ENCODE measurements at places on chromosomes 2 and 18.
A peak's percentile ranks its signal among the peaks of the same experiment; 100 is the strongest.

DNA sequence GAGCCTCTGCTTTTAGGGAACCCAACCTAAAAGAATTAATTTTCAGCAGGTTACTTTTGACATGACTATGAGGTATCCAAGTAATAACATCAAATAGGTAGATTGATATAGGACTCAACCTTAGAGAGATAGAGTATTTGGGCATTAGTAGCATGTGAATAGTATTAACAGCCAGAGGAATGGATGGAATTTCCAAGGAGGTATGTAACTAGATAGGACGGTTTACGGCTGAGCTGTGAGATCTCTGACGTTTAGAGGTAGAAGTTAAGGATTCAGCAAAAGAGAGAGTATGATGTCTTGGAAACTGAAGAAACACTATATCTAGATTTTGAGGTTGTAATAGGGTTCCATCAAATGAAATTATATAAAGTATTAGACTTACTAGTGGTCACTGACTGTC, 70.3 kb downstream of the HNMT start:
- peak; percentile 8 for DNase-seq

GRCh38 chr18:59056706-59057492, 82.8 kb upstream of the SEC11C start:
- peak; percentile 57 for DNase-seq

DNA sequence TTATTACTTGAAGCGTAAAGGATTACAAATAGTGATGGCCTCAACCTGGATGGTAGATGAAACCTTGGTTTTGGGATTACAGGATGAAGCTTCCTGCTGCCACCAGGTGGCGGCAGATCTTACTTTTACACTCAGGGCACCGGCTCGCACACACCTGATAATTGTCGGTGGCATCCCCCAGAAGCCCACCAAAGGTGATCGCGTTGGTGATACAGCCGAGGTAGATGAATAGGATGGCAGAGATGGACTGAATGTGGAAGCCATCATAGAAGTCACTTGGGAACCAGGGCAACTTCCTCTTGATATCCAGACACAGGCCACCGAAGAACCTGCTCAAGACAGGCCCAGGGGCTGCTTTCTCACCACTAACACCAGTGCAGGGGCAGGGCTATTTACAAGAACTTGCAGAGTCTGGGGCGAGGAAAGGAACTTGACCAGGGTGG, 51.8 kb downstream of the MTHFD2 start:
- DNase-seq: peak; percentile 89

- DNase-seq: no peak
These were observed 531.5 kb downstream of the TNS1 start for GRCh38 chr2:217471319-217471718.

DNA sequence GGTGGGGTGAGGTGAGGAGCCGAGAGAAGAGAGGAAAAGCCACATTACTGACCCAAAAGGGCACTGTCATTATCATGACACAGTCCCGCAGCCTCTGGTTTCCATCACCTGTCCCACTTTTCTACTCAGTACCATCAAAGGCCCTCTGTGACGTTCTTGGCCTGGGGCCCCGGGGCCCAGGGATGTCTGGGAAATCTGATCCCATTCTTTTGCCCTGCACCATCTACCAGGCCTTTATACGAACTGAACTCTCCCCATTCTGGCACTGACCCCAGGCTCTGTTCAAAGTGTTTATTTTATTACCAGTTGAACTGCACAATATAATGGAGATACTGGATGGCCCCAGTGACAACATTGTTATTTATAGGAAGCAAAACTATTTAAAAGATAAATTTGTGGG, 89.1 kb downstream of the COL6A3 start:
- no peak for DNase-seq

DNA sequence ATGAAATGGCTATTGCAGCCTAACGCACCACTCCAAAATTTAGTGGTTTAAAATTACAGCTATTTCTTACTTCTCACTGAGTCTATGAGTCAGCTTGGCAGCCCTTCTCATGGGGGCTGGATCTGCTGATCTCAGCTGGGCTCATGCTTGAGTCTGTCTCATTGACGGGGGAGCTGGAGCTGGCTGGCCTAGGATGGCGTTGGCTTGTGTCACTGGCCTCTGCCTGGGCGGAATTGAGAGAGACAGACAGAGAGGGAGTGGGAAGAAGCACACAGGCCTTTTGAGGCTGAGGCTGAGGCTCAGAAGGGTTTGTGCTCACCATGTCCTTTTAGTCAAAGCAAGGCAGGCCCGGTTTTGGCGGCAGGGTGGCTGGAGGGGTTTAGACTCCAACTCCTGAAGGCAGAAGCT, 412.1 kb upstream of the MYT1L start:
- no peak for DNase-seq

- no peak for DNase-seq
These were observed 148.3 kb downstream of the HNMT start for GRCh38 chr2:138112536-138112935.

DNA sequence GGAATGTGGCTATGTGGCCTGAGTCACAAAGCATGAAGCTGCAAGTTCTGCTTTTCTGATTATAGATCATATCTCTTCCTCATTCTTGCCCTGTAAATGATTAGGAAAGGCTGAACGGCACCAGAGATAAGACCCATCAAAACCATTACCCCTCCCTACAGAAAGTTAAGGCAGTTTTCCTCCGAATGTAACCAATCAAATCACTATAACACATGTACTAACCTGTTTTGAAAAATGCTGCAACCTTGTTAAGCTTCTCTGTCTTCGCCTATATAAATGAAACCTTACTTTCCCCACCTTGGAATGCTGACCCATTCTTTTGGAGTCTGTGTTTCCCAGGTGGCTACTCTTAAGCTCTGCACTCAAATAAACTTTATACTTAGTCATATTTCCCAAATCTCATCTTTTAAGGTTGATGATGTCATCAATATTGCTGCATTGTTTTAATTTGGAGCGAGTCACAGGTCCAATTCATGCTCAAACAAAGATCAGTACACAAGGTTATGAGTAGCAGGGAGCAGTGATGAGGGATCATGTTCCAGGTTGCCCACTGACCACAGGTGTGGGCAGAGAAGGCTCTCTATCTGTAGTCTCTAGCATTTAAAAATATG, 662.3 kb downstream of the IRS1 start:
- no peak for DNase-seq

- no peak for DNase-seq
These were observed 30.4 kb downstream of the ODC1 start for GRCh38 chr2:10417551-10418335.

- no peak for DNase-seq
These were observed 127.3 kb downstream of the DDX1 start for GRCh38 chr2:15718944-15719323.

DNA sequence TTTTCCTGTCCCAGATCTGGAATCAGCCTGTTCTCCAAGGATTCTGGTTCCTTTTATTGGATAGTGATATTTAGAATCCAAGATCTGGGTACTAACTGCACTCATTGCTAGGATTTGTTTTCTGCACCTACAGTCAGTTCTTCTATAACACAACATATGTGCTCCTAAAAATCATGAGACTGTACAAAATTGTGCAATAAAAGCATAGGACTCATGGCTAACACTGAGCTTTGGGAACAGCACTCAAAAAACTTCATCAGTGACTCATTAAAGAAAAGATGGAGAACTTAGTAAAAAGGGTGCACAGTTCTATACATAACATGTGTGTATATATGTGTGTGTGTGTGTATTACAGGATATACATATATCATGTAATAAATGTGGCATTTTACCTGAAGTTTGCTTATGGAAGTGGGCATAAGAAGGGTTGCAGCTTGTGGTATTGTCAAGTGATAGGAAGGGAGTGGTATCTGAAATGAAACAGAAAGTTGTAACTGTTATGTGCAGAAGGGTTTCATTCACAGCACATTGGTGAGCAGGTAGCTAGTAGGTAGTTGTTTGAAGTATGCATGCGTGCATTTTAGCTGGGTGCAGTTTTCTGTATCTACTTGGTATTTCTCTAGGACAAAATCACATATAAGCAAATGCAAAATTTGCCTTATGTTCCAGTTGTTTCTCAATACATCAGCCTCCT, 5.9 kb upstream of the SCYGR2 start:
- no peak for DNase-seq

GRCh38 chr18:63897072-63897471, 9.6 kb downstream of the SERPINB2 start:
- no peak for DNase-seq

DNA sequence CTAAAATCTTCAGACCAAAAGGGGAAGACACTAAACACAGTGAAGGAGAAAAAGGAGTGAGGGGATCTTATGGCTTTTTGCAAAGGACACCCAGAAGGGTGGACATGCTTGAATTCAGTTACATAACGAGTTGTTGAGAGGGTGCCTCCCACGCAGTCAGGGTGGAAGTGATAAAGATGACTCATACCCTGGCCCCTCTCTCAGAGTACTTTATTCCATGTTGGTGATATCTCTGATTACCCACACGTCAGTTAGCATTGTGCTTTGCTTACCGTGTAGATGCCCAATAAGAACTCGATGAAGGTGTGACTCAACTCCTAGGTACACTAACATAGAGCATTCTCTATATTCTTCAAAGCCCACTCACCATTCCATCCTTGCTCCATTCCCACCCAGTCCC, 44.4 kb downstream of the EN1 start:
- no peak for DNase-seq

DNA sequence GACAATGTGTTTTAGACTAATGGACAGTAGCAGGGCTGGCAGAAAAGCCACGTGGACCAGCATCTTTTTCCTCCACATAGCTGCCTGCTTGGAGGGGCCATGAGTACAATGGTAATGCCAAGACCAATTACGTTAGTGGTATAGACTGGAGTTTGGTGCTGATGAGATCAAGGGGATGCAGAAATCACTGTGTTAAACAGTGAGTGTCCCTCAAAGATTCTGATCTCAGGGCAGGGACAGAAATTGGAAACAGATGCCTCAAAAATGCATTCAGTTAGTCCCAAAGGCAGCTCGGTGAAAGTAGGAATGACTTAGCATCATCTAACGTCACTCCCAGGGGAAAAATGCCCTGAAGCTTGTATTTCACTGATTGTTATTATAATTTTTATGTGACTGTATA, 72.4 kb downstream of the SLC16A14 start:
- no peak for DNase-seq

- no peak for DNase-seq
These were observed 81.9 kb downstream of the CDH2 start for GRCh38 chr18:28095041-28095440.

GRCh38 chr18:10783941-10784340, 258.1 kb downstream of the NAPG start:
- no peak for DNase-seq

- no peak for DNase-seq
These were observed 2.7 kb downstream of the TMEM163 start for GRCh38 chr2:134715932-134716643.

DNA sequence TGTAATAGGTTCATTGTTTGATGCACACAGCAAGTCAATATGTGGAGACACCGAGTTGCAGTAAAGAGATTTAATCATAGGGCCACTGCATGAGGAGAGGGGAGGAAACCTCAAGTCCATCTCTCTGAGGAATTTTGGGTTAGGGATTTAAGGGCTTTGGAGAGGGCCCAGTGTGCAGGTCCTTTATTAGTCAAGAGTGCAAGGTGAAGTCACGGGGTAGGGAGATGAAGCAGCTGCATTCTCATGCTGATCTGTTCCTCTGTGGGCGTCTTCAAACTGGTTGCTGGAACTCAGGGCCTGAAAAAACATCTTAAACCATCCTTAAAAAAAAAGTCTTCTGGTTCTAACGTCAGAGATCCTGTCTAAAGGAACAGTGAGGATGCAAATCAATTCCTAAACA, 131.6 kb downstream of the NXPH2 start:
- DNase-seq: no peak

GRCh38 chr2:38037757-38038621, 38.0 kb downstream of the CYP1B1 start:
- DNase-seq: peak; percentile 74

DNA sequence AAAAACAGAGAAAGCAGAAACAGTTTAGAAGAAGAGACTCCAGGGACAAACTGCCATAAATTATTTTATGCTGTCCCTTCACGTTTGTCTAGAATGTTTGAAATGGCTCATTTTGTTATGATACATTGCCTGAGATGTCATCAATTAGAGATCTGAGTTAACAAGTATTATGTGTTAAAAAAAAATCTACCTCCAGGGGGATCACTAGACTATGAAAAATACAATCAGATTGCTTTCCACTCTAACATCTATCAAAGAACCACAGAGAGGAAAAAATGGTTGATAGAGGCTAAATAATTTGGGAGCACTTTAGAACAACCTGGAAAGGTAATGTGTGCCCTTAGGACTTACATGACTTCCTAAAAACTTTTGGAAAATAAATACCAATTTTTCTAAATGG, 103.8 kb upstream of the CCDC150 start:
- no peak for DNase-seq

- DNase-seq: no peak
These were observed 86.0 kb downstream of the CAPN13 start for GRCh38 chr2:30721241-30721640.

GRCh38 chr2:168848225-168848624, 42.0 kb downstream of the SPC25 start:
- DNase-seq: no peak

- peak; percentile 2 for DNase-seq
These were observed 55.9 kb upstream of the NOL4 start for GRCh38 chr18:34280653-34281052.

- DNase-seq: no peak
These were observed 166.4 kb downstream of the ZNF385B start for GRCh38 chr2:179694963-179695362.

DNA sequence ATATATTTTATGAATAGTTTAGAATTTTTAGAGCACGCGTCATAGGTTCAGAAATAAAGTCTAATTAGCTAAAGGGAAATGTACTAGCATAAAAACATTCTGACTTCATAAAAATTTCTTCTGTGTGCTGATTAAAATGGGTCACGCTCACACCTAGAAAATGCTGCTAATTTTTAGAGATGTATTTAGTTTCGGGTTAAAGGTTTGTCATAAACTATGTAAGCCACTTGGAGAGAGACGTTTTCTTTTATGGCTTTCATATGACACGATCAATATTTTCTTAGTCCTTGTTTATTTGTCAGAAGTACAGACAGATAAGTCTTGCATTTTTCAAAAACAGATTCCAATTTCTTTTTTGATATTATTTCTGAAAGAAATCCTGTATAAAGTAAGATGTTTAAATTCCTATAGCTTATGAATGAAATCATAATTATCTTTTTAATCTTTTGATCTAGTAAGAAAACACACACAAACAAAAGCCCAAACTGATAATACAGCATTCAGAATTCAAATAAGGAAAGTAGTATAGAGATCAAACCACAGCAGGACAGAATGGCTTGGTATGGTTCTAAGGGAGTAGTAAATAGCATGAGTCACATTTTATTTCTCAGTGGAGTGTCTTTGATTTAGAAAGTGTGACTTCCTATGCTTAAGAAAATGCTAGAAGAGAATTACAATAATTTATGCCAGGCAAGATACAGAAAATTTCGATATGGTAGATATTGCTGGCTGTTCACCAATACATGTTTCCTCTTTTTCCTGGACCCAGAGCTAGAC, 236.6 kb downstream of the GPD2 start:
- DNase-seq: no peak
